ENCODE measurements at places on chromosomes 13 and 19.

DNA sequence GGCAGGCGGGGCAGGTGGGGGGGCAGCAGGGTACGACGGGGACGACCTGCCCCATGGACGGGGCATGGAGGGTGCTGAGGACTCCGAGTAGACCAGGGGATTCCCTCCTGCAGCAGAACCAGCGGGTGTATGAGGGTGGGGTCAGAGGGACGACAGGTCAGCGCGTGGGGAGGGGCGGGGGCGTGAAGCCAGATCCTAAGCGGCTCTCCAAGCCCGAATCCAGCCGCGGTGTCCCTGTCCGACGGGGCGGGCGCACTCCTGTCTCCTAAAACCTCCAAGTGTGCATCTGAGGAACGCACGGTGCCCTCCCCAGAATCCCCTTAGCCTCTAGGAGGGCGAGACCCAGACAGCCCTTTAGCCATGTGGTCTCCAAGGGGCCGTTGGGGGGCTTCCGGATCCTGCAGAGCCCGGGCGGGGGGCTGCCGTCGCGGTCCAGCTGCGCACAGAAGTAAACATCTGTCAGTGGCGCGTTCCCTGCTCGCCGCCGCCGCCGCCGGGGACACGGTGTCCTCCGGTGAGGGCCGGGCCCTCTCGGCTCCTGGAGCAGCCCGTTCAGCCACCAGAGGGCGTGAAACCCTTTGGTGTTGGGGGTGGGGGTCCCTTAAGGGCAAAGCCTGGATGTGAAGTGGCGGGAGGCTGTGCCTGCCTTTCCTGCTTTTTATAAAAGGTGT is 730 bp downstream of the NRTN start:
- peak; percentile 60 for DNase-seq

DNA sequence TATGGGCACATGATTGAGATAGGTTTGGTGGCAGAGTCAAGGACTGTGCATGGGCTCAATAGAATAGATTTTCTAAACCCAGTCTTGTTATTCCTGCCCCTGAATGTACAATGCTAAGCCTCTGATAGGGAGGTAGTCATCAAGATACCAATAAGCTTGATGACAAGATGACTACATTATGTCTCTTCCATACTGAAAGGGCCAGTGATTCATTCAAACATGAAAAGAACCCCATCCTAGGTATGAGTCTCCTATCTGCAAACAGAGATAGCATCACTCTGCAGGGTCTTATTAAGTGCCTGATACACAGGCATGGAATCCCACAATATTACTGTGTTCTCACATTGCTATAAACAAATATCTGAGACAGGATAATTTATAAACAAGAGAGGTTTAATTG is 40.3 kb upstream of the UFM1 start:
- no peak for DNase-seq

GRCh38 chr19:44207126-44207803 is 5.1 kb upstream of the ZNF227 start:
- peak; percentile 83 for DNase-seq

GRCh38 chr13:101945435-101945834 is 456.4 kb downstream of the FGF14 start:
- DNase-seq: no peak

DNA sequence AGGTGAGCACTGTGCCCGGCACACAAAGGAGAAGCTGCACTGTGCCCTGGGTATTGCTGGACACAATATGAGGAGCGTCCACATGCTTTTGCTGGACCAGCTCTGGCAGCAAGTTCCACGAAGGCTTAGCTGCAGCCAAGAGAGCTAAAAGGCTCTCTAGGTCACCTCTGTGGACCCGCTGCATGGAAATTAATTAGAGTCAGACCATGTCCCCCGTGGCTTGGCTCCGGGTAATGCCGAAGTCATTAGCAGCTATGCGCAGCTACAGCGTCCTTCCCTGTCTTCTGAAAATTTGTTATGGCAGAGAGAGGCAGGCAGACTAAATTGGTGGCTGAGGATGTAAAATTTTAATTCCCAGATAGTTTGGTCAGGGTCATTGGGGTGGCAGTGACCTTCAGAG is 271.5 kb downstream of the SLC7A1 start:
- DNase-seq: no peak

GRCh38 chr19:3897936-3898335 is 17.5 kb downstream of the ATCAY start:
- no peak for DNase-seq

GRCh38 chr19:29107831-29108230 is 105.1 kb downstream of the UQCRFS1 start:
- DNase-seq: no peak

DNA sequence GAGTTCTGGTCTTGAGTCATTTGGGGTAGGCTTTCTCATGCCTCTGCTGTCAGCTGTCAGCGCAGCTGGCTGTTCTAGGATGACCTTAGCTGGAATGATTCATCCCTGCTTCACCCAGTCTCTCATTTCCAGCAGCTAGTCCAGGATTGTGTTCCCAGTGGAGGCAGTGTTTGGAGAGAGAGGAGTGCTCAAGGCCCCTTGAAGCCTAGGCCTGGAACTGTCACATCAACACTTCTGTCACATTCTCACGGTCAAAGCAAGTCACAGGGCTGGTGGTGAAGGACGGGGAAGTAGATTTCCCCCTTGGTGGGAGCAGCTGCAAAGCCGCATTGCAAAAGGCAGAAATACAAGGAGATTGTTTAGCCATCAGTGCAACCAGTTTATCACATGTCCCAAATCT is 15.2 kb downstream of the TPT1 start:
- peak; percentile 67 for DNase-seq

GRCh38 chr19:55652311-55653128 is 2.3 kb upstream of the U2AF2 start:
- DNase-seq: no peak

- DNase-seq: no peak
Observed at GRCh38 chr13:38883783-38884182, 106.8 kb downstream of the STOML3 start.

GRCh38 chr13:26786651-26787295 is 26.2 kb upstream of the GPR12 start:
- no peak for DNase-seq

GRCh38 chr19:1650650-1651567 is 1.5 kb downstream of the TCF3 start:
- peak; percentile 13 for DNase-seq

DNA sequence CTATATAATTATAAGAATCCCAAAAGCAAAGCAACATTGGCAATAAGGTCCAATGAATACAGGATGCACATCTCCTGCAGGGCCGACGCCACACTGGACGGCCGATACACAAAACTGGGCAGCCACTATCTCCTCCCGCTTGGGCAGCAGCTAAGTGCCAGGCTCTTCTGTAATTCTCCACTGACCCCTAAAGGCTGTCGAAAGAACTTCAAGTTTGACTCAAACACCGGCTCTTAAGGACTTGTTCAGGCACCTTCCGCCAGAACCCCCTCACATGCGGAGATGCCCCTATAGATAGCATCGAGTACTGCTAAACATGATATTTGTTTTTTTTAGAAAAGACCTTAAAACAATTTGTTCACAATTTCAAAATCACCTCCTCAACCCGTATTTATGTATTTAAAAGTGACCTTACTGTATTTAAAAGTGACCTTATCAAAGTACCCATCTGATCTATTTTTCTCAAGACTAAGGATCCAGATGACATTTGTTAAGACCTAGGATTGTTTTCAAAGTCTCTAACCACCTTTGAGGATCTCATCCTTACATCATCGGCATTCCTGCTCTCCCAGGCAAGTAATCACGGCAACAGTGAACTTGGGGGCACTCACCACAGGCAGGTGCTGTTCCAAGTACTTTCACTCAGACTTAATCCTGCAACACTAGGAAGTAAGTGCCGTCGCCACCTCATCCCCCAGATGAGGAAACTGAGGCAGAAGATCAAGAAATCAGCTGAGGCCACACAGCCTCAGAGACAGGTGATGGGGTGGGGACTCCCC is 77.8 kb downstream of the TUBGCP3 start:
- DNase-seq: peak; percentile 29

DNA sequence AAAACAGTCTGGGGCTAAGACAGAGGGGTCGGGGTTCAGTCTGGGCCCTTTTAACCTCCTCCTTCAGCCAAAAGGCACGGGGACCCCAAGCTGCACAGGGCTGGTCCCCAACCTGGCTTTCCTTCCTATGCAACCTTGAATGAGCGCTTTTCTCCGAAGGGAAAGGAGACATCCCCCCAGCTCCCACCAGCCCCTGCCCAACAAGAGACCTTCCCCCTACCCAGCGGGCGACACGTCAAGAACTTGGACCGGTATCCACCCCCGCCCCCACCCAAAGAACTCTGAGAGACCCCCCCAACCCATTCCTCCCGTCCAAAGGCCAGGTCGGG is 35.0 kb upstream of the NANOS3 start:
- no peak for DNase-seq

DNA sequence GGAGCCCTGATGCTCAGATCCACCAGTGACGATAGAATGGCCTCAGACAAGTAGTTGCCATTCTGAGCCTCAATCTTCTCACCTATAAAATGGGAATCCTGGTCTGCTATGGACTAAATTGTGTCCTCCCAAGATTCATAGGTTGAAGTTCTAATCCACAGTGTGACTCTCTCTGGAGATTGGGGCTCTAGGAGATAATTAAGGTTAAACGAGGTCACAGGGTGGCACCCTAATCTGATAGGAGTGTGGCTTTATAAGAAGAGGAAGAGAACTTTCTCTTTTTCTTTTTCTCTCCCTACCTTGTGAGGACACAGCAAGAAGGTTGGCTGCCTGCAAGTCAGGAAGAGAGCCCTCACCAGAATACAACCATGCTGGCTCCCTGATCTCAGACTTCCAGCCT is 214.1 kb downstream of the KATNAL1 start:
- no peak for DNase-seq

GRCh38 chr19:34215666-34216038 is 38.7 kb upstream of the GARRE1 start:
- no peak for DNase-seq

GRCh38 chr13:98253526-98253925 is 76.5 kb upstream of the RNF113B start:
- no peak for DNase-seq

- no peak for DNase-seq
Observed at GRCh38 chr13:71924931-71925330, 57.9 kb upstream of the DACH1 start.

- DNase-seq: peak; percentile 15
Observed at GRCh38 chr13:31846961-31847752, 107.8 kb downstream of the RXFP2 start.

- DNase-seq: no peak
Observed at GRCh38 chr13:86684402-86684801, 885.2 kb upstream of the SLITRK6 start.

- no peak for DNase-seq
Observed at GRCh38 chr19:1349211-1349610, 34.5 kb upstream of the NDUFS7 start.

DNA sequence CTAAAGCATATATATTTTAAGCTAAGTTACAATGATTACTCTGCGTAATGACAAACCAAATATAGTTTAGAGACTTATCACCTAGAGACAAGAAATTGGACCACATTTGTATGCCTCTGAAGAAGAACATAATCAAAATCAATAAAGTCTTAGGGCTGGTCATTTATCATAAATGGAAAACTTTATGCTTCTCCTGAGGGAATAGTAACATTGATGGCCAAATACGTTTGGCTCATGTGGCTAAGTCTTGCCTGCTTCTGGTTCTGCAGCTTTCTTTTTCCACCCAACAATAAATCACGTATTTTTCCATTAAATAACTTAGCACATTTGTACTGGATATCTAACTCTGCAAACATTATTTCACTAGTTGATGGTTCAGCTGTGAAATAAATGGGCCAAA is 458.4 kb downstream of the SLITRK1 start:
- no peak for DNase-seq

GRCh38 chr13:23789576-23790346 is 99.4 kb downstream of the MIPEP start:
- DNase-seq: no peak

- DNase-seq: no peak
Observed at GRCh38 chr13:91882918-91883317, 484.5 kb downstream of the GPC5 start.

DNA sequence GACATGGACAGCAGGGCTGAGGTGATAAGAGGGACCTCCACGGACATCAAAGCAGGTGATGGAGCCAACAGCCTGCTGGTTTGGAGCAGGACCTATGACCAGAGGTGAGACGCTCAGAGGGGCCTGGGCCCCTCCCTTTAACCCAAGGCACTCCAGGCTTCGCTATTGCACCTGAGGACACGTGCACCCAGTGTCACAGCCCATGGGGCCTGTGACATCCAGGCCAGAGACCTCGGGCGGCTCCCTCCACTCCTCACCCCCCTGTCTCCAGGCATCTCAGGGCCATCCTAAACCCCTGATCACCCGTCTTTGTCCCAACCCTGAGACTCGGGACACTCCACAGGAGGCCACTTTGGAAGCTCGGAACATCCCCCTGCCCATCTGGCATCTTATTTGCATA is 12.9 kb downstream of the ADGRE5 start:
- DNase-seq: no peak

DNA sequence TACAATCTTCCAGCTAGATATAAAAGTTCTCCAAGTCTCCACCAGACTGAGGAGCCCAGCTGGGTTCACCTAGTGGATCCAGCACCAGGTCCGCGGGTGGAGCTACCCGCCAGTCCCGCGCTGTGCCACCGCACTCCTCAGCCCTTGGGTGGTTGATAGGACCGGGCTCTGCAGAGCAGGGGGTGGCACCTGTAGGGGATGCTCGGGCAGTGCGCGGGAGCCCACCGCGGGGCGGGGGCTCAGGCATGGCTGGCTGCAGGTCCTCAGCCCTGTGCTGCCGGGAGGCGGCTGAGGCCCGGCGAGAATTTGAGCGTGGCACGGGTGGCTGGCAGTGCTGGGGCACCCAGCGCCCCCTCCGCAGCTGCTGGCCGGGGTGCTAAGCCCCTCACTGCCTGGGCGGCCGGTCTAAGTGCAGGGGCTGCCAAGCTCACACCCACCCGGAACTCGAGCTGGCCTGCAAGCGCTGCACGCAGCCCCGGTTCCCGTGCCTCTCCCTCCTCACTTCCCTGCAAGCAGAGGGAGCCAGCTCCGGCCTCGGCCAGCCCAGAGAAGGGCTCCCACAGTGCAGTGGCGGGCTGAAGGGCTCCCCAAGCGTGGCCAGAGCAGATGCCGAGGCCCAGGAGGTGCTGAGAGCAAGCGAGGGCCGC is 542.8 kb upstream of the PCDH9 start:
- DNase-seq: no peak

- DNase-seq: no peak
Observed at GRCh38 chr13:28432816-28433560, 61.9 kb downstream of the FLT1 start.

- no peak for DNase-seq
Observed at GRCh38 chr13:74449811-74450524, 315.8 kb upstream of the KLF12 start.

- no peak for DNase-seq
Observed at GRCh38 chr19:1097810-1098176, 2.6 kb upstream of the POLR2E start.

- no peak for DNase-seq
Observed at GRCh38 chr13:100695509-100695773, 20.8 kb upstream of the TMTC4 start.

GRCh38 chr13:97505017-97505416 is 71.0 kb downstream of the RAP2A start:
- DNase-seq: no peak

GRCh38 chr19:7757358-7757757 is 5.7 kb upstream of the CLEC4M start:
- DNase-seq: no peak

All from RWPE1 (cell line).